Melanocyte of skin (primary cell): ENCODE measurements at places on chromosomes 13 and 19. TPM values are rescaled to one million over a fixed set of nuclear protein-coding genes. Genes with fewer than 3 reads are reported as not detected.

Gene SLC10A2
- total RNA-seq: not detected in 2 replicates

Gene GARRE1
- 14.1 and 18.5 TPM in 2 replicates for total RNA-seq

Gene PEG3
- under 0.01 and 0.77 TPM in 2 replicates for total RNA-seq

Gene GJB6
- total RNA-seq: not detected in 2 replicates

Gene FBXL12
- total RNA-seq: 17.9 and 18.6 TPM in 2 replicates

Gene ZNF525
- total RNA-seq: 7.7 and 11.6 TPM in 2 replicates

Gene PRODH2
- not detected in 2 replicates for total RNA-seq

Gene TEAD2
- 30.3 and 48.0 TPM in 2 replicates for total RNA-seq

Gene CYP4F3
- not detected in 2 replicates for total RNA-seq

Gene PROZ
- not detected in 2 replicates for total RNA-seq

Gene MBD3L2B
- not detected in 2 replicates for total RNA-seq

Gene SPPL2B
- total RNA-seq: 22.4 and 25.8 TPM in 2 replicates

Gene IZUMO2
- total RNA-seq: not detected in 2 replicates
